AG10803 (cell line): ENCODE measurements at places on chromosomes 12 and 14.

GRCh38 chr12:103523771-103524170 lies 28.0 kb upstream of the C12orf42 start:
- DNase-seq: no peak

DNA sequence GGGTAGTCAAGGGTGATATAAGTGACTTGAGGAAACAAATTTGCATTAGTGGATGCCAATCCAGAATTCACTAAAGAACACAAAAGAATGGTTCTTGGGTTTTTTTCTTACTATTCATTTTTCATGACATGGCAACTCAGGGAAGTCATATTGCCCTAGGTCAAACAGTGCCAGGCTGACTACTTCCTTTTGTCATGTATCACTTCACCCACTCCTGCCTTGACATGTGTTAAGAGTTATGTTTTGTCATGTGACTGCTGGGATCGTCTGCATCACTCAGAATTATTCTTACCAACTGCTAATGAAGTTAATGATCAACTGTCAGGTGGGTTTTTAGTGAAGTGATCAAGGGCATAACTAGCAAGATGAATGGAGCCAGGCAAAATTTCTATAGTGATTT lies 74.2 kb downstream of the PRORP start:
- DNase-seq: no peak

- DNase-seq: no peak
Measured at GRCh38 chr12:132229193-132229760, 85.0 kb downstream of the NOC4L start.

DNA sequence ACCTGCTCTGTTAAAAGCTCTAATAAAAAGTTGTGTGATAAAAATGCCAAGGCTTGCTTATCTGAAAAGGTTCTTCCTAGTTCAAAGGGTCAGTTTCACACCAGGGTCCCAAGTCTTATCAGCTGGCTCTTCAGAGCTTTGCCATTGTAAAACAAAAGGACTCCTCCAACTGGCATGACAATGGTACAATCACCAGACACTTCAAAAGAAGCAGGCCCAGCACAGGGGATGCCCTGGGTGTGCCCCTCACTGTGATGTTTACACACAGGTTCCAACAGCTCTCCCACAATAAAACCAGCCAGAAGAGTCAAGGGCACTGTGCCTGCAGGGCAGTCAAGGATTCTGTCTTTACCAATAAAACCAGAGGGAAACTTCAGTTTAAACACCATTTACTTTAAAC lies 78.7 kb downstream of the PRICKLE1 start:
- no peak for DNase-seq

DNA sequence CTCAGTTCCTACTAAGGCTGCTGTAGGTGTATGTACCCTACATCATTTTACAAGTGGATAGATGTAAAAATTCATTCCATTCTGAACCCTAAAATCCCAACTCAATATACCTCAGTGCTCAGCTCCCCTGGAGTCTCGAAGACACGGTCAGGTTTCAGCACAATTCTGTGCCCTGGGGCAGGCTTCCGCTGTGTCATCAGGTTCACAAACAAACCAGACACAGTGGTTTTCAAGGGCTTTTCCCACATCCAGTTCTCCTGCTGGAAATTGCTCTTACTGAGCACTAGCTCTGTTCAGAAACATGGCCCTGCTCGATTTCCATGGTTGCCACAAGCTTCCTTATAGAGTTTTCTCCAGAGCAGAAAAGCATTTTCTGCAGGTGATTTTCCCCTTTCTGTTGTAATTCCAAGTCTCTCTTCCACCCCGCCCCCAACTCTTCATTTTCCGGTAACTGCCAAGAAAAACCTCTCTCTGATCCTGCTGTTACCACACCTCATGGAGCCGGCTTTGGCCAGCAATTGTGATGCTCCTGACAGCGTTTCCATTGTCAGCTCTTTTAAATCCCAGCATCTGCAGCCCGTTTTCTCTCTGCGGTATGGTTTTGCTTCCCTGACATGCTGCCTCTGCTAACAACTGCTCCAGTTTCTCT lies 483.0 kb upstream of the CCDC196 start:
- no peak for DNase-seq

GRCh38 chr12:92927055-92927435 lies 2.0 kb downstream of the EEA1 start:
- peak; percentile 69 for DNase-seq

- peak; percentile 20 for DNase-seq
Measured at GRCh38 chr12:94175763-94176668, 27.6 kb downstream of the PLXNC1 start.

DNA sequence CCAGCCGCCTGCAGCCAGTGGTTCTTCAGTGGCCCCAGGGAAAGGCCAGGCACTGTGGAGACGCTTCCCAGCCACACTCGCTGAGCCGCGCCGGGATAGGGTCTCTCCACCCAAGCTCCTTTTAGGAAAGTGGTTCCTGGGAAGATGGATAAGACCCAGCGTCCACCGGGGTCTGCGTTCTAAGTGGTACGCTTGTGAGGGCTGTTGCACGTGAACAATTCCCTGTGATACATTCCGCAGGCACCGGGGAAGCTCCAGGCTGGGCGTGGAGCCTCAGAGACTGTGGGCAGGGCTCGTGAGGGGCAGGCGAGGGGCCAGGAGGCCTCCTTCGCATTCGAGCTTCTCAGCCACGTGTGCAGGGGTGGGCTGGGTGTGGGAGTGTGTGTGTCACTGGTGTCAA lies 48.4 kb downstream of the GALNT9 start:
- DNase-seq: no peak

DNA sequence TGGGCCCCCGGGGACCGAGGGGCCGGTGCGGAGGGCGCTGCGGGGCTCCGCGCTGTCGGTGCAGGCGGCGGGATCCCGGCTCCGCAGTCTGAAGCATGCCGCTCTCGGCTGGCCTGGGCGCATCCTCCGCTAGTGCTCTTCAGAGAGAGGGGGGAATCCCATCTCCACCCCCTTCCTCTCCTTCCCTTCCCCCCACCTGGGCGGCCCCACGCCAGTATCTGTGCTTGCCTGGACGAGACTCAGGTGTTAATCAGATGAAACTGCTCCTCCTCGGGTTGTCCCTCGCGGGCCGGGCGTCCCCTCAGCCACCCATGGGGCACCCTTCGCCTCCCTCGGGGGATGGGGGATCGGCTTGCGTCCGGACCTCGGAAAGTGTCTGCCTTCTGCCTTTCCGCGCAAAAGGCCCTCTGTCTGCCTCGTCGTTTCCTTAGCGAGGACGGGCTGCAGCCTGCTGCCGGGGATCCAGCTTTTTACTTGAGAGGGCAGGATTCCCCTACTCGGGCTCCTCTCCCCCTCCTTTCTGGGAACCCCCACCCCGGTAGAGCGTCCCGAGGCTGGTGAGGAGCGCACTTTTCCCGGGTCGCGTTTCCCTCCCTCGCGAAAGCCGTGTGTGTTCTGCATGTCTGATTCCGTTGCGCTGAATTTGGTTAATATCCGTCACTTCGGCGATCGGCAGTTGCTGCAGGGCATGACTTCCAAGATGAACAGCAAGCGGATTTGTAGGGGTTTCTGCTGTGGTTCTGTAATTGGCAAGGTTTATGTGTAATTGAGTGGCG lies 1.1 kb downstream of the GPHN start:
- DNase-seq: peak; percentile 20

DNA sequence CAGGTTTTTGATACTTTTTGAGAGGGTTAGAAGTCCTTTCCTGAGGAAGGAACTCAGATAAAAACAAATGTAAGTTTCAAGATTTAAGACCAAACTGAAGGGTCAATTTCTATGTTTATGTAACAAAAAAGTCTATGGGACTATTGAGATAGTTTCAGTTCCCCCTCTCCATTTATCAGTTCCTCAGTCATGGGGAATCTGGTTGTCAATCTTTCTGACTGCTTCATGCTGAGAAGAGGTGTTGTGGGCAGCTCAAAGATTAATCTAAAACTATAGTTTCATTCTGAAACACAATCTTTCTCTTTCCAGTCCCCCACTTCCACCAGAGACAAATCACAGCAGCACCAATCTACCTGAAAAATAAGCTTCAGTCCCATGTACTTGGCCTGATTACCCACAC lies 93.7 kb downstream of the KCNMB4 start:
- DNase-seq: no peak

- peak; percentile 60 for DNase-seq
Measured at GRCh38 chr12:50101663-50102062, 2.1 kb upstream of the GPD1 start.

- no peak for DNase-seq
Measured at GRCh38 chr12:42370013-42370412, 44.0 kb downstream of the PPHLN1 start.

- peak; percentile 76 for DNase-seq
Measured at GRCh38 chr12:59036973-59037762, 116.9 kb upstream of the LRIG3 start.

GRCh38 chr14:86799244-86799647 lies 1193.7 kb downstream of the GALC start:
- peak; percentile 94 for DNase-seq

- DNase-seq: no peak
Measured at GRCh38 chr12:81968421-81968820, 209.3 kb upstream of the PPFIA2 start.

GRCh38 chr12:67964456-67964855 lies 24.8 kb upstream of the IFNG-AS1 start:
- no peak for DNase-seq

DNA sequence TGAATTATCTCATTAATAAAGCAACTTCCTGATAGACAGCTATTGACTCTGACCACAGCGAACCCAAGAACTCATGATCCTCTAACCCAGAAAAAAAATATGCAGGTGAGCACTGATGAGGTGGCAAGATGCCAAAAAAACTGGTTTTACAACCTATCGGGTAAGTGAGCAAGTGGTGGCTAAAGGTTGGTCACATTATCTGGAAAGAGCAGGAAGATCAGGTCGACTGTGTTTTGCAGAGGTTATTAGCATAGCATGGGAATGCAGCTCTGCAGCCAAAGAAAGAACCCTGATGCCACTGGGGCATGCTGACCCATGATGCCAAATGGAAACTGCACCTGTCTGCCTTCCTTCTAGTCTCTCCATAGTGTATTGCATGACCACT lies 23.5 kb downstream of the BHLHE41 start:
- DNase-seq: no peak

GRCh38 chr14:71549421-71550050 lies 382.7 kb upstream of the RGS6 start:
- DNase-seq: no peak

GRCh38 chr14:95193081-95193480 lies 35.8 kb upstream of the DICER1 start:
- no peak for DNase-seq

DNA sequence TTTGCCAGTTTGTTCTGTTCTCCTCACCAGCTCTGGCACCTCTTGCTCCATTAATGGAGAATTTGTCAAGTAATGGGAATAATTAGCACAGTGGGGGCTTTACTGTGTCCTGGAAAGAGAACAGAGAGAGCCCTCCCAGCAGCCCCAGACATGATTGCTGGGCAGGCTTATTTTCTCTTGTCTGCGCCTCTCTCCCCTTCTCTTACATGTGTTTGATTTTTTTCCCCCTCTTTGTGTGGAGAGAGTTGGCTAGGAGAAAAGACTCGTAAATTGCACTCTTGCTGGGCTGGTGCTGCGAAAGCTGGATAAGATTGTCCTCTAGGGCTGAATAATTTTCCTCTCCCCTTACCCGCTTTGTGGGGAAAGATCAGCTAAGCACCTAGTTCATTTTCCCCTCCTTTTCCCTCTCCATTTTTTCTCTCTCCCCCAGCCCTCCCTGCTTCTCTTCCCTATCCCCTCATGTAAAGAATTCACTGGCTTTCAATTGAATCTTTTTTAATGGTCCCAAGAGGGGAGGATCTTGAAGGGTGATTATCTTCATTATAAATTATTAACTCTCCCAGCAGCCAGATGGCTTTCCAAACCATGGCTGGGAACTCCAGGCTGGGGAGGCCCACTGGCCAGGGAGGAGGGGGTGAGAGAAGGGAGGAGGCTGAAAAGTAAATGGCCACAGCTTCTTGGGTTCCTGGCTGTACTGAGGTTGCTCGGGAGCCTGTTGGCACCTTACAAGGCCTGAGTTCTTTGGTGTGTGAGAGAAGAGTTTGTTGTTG lies 62.2 kb downstream of the NRXN3 start:
- no peak for DNase-seq

DNA sequence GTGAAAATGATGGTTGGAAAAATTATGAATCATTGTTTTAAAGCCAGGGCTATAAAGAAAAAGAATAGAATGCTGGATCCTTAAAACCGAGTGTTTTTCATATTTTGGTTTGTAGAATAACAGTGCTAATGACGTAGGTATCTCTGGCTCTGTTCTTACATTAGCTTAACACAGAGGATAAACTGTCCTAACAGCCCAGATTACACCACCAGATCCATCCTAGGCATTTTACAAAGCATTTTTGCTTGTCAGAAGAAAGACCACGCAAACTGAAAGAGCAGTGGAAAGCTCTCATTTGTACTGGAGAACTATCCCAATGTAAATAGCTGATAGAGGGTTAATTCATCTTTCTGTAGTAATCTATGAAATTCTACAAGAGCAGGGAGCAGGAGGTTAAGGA lies 13.6 kb downstream of the IFT81 start:
- peak; percentile 19 for DNase-seq

DNA sequence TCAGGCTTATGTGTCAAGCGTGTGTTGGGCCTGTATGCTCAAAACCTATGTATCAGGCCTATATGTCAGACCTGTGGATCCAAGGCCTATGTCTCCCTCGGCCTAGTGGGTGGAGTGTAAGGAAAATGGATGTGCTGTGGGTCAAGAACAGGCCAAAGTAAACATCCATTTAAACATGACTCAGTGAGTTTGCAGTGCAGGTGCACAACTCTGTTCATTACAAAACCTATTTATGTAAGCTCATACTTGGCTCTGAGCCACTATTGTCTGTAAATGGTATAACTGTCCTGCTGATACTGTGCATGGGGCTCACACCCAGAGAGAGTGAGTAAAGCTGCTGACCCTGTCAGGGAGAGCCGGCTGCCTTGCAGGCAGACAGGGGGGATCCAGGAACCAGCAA lies 249.7 kb upstream of the AVPR1A start:
- no peak for DNase-seq

DNA sequence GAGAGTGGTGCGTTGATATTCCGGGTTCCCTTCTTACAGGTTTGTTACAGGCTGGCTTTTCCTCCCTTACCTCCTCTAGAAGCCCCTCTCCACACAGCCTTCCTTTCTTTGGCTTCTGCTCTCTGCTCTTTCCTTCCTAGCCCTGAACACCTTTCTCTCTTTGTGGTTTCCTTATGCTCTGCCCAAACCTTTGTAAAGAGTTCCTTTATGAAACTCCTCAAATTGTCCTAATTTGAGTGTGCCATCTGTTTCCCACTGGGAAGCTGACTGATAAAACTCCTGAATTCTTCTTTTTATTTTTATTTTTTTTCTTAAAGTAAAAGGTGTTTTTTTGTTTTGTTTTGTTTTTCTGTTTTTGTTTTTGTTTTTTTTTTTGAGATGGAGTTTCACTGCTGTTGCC lies 60.1 kb upstream of the OTX2 start:
- no peak for DNase-seq

DNA sequence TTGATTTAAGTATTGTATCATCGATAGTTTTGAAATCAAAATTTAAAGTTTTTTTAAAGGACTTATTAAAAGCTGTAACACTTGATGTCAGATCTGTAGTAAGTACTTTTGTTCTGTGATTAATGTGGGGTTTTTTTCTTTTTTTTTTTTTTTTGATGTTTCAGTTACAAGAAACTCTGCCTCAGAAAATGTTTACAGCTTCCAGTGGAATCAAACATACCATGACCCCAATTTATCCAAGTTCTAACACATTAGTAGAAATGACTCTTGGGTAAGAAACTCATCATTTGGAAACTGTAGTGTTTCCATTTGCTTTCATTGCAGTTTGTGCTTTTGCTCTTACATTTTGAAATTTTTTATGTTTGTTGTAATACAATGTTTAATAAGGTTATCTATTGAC lies 45.6 kb downstream of the TBK1 start:
- no peak for DNase-seq
